ENCODE measurements at places on chromosomes 4 and X.

GRCh38 chr4:120724656-120725055 lies 197.9 kb downstream of the PRDM5 start:
- no peak for DNase-seq

DNA sequence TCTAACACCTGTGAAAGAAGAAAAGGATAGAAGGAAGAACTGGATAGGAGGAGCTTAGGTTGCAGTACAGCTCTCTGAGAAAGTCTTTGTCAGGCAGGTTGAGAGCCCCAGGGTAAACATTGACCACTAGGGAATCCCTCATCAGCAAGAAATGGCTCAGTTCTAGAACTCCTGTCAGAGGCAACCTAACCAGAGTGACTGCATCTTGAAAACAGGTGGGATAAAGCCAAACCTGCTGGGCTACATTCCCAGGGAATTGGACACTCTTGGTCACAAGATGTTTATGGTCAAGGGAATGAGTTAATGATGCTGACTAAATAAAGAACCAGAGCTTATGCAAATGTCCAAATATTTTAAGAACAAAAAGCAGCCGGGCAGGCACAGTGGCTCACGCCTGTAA lies 108.3 kb upstream of the MED14 start:
- DNase-seq, result no peak

- no peak for DNase-seq
These were observed 7.3 kb downstream of the NOCT start for GRCh38 chr4:139022835-139023234.

GRCh38 chr4:101418055-101418454 lies 70.7 kb upstream of the PPP3CA start:
- DNase-seq, result peak; percentile 39
